ENCODE measurements at places on chromosomes 6 and 20. TPM values are rescaled to one million over a fixed set of nuclear protein-coding genes. Genes with fewer than 3 reads are reported as not detected.

Gene SHLD1
- polyA plus RNA-seq, result 12.4 TPM

Gene PPIL6
- polyA plus RNA-seq, result 11.8 TPM

Gene SASH1
- polyA plus RNA-seq, result 7.0 TPM

Gene DEFB124
- polyA plus RNA-seq, result not detected

Gene AIF1
- not detected for polyA plus RNA-seq

Gene MRAP2
- polyA plus RNA-seq, result 1.4 TPM

Gene RALGAPA2
- polyA plus RNA-seq, result 21.8 TPM

Gene UNC5CL
- 1.0 TPM for polyA plus RNA-seq

Gene PRICKLE4
- polyA plus RNA-seq, result not detected

Gene MOXD1
- 14.7 TPM for polyA plus RNA-seq

Gene RAB44
- not detected for polyA plus RNA-seq

Gene KCNK17
- polyA plus RNA-seq, result not detected

Gene DLK2
- polyA plus RNA-seq, result 19.8 TPM

Gene SOBP
- polyA plus RNA-seq, result 16.4 TPM

Gene KIAA0408
- 109 TPM for polyA plus RNA-seq

Gene LY6G6D
- not detected for polyA plus RNA-seq

Gene KIAA1755
- 1.3 TPM for polyA plus RNA-seq

Gene TINAG
- polyA plus RNA-seq, result not detected

Gene COL11A2
- polyA plus RNA-seq, result 20.2 TPM

Gene EPPIN
- polyA plus RNA-seq, result not detected

Gene TPX2
- polyA plus RNA-seq, result 2.1 TPM

Gene CST5
- not detected for polyA plus RNA-seq

Gene DEK
- 84.7 TPM for polyA plus RNA-seq

Gene TUBB1
- not detected for polyA plus RNA-seq

Gene BPIFA1
- polyA plus RNA-seq, result not detected

Gene TM9SF4
- 17.8 TPM for polyA plus RNA-seq

Data from neural cell (in vitro differentiated cells).